ENCODE measurements at places on chromosomes 13 and 19.

DNA sequence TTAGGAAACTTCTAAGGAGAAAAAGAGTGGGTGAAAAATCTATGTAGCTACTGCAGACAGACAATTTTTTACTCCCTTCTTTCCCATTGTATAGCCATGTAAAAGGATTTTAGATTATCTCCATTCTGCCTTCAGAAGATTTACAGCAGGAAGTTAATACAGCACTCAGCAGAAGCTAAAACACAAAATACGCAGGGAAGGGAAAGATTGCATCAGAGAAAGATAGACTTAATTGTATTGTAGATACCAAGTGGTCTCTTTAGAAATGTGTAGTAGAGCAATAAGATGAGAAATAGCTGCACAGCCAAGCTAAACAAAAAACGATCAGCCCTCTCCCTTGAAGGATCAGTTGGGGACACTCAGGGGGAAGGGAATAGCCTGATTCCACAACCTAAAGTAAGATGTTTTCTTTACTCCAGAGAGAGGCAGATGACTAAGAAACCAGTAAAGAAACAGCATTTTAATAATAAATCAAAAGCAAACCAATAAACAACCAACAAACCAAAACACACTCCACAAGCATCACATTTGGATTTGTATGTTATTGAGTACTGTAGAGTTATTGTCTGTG, 236.7 kb upstream of the SLITRK1 start:
- no peak for DNase-seq

DNA sequence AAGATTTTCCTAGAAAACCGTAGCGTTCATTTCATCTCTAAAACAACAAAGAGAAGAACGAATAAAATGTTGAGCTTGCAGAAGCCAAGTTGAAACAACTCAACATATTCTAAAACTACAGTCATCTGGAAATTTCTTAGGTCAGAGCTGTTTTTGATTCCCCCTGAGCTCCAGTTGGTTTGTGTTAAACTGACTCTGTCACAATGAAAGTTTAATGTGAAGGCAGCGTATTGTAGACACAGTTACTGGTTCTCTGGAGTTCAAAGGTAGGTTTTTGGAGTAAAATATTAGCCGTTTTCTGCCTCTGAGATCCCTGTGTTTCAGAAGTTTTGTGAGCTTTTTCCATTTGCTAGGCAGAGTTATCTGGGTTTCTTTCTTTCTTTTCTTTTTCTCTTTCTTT, 2.2 kb downstream of the ARHGEF7 start:
- DNase-seq = no peak

DNA sequence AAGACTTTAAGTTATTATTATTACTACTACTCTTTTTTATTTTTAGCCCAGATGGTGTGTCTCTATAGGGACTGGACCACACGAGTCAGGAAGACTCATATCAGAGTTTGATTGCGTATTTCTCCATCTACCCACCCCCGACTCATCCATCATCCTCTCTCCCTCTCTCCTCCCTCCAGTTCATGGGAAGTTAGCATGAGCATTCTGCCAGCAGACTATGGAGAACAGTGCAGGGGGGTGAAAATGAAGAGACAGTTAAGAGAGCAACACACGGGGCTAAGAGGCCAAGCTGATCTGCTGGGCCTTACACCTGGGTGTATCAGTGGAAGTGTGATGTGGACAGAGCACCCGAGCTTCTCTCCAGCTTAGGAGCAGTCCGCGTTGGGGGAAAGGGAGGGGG, 95.0 kb downstream of the UQCRFS1 start:
- DNase-seq = no peak

DNA sequence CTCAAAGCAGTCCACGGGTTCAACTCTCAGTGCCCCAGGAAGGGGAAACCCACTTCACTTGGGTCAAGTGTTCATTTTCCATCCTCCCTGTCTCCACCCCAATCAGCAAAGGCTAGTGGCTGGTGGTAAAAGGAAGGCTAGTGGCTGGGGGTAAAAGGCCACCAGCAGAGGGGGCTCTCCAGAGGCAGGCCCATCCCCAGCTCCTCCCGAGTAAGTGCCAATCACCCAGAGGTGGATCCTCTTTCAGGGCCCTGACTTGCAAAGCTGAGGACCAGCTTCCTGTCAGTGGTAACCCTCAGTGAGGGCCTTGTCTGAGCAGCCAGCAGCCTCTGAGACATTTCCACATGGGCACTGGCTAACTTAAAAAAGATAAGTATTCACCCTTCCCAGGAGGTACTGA, 22.0 kb upstream of the TPT1 start:
- DNase-seq = no peak

- peak; percentile 46 for DNase-seq
Measured at GRCh38 chr19:1401138-1401888, at the start of gene GAMT. TSS of gene GAMT (minus strand) at chr19:1401542. CDS start at chr19:1401476, 66 bp downstream.

DNA sequence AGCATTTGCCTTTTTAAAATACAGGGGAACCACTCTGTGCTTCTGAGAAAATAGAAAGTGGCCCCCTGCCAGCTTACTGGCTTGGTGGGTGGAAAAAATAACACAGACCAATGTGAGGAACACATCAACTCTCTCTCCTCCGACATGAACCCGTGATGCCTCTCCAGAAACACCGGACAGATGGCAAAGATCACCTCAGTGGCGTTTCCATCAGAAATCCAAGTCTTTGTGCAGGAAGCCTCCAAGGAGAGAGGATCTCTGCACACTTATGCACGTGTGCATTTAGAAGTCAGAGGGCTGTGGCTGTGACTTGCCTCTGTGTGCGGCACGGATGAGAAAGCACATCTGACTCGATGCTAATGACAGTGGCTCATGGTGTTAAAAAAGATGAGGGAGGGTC, 112.3 kb upstream of the KLF12 start:
- DNase-seq = no peak

DNA sequence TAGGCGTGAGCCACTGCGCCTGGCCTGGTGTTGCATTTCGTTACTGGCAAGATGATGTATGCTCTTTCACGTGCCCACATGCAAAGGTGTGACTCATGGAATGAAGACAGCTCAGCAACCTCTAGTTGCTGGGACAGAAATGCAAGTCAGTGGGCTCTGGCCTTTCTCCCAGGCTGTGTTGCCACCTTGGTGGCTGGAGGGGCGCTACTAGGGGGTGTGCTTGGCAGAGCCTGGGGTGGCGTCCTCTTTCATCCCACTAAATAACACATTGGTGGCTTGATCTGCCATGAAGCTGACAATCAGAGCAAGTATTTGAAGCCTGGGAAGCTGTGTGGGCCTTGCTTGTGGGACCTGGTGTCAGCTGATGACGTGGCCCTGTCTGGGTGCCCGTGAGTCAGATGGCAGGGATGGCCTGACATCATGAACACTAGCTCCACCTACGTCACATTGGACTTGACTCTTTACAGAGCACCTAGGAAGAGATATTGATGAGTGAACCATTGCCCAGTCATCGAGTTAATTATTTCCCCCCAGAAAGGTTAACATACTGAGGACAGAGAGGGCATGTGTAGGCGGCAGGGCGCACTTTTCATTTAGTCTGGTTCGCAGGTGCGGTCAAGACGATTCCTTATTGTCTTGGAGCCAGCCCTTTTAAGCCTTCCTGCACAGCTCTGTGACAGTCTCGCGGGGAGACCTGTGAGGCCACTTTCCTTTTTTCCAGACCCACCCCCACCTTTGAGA, 154.2 kb downstream of the TM9SF2 start:
- DNase-seq = no peak

- DNase-seq = no peak
Measured at GRCh38 chr13:77811981-77812380, 106.7 kb downstream of the EDNRB start.

DNA sequence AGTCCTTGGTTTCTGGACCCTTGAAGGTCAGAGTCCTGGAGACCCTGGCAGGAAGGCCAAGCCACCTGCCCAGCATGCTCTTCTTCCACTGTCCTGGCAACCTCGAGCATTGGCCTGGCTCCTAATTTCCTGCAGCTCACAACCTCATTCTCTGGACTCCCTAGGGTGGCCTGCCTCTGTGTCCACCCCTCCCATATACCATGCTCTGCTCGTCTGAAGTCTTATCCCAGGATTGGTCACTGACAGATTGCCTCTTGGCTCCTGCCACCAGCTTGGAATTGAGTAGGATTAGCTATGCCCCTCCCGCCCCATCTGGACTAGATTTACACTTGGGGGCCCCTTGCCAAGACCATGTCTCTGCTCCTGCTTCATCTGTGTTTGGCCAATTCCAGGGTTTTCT, 17.1 kb upstream of the WASF3 start:
- no peak for DNase-seq

DNA sequence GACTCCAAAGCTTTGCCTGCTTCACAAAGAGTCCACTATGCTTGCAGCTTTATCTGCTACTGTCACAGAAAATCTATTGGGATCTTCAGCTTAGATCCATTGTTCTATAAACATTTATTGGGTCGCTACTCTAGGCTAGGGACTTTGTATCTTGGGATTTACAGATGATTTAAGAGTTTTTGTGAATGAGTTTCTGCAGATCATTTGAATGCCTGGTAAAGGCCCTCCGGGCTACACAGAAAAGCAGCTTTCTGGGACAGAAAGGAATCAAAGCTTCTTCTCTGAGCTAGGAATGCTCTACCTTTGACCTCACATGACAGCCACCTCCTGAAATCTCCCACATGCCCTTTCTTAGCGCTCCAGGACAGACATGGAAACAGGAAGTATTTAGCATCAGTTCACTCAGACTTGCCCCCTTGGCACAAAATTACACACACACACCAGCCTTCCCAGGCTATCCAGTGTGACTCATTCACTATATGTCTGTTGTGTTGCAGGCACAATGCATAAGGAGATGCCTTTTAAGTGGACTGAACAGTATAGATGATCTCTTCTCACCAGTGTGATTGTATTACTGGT, 492.4 kb downstream of the DACH1 start:
- no peak for DNase-seq

- peak; percentile 11 for DNase-seq
Measured at GRCh38 chr19:5057860-5058259, 88.9 kb downstream of the KDM4B start.

DNA sequence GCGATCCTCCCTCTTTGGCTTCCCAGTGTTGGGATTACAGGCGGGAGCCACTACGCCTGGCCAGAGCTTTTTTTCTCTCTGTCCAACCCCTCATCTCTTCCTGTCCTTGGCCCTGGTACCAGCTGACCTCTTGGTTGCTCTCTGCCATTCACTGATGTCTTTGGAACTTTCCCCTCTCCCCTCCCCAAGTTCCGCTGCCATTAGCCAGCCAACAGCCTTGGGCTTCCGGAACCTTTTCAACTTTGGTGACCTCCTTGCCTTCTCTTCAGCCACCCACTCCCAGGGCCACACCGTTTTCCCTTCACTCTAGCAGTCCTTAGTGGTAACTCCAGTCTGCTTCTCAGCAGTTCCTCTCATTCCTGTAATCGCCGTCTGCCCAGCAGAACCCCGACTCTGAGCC, 4.3 kb downstream of the WTIP start:
- no peak for DNase-seq

DNA sequence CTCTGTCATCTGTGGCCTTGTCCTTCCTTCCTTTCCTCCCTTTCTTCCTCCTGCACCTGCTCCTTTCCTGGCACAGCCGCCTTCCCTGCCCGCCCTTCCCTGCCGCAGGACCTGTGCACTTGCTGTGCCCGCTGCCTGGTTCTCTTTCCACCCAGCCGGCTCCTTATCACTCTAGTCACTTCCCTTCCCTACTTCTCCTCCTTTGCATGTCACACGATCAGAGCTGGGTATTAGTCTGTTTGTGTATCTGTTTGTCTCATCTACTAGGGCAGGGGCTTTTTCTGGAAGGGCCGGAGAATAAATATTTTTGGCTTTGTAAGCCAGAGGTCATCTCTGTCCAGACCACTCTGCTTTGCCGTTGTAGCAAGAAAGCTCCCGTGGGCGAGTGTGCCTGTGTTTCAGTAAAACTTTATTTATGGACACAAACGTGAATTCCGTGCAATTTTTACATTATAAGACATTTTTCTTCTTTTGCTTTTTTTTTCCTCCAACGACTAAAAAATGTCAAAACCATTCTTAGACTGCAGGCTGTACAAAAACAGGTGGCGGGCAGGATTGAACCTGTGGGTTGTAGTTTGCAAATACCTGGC, 6.1 kb downstream of the KDM4B start:
- DNase-seq = no peak

DNA sequence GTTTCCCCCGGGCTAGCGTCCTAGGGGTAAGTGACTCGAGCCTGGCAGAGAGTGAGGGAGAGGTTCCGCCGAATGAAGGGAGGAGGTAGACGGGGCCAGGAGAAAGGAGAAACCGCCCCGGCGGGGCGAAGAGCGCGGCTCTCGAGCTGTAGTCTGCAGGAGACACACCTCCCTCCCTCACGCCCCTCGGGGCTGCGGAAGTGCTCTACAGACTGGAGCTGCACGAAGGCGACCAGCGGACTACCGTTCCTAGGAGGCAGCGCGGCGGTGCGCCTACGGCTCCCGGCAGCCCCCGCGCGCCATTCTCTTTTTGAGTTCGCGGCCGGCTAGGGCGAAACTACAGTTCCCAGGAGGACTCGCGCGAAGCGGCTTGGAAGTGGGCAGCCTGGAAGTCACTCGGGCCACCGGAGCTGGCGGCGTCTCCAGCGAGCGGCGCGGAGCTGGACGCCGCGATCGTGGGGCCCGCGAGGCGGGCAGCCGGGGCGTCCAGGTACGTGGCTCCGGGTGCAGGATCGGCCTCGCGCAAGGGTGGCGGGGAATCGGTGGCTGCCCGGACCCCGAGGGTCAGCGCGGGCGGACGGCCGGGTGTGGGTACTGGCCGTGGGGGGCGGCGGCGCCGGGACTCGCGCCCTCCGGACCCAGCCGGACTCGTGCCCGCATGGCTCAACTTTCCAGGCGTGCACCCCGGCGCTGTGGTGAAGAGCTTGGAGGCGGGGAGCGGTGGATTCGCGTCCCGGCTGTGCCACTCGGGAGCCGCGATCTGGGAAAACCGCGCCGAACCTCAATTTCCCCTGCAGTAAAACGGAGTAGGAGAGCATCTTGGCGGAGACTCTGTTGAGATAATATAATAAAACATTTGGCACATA, at the start of gene SIPA1L3:
Gene SIPA1L3 (plus strand): TSS at position 340 of the 866 bp plus-strand sequence. CDS start 174,358 bp downstream, outside the sequence.
- DNase-seq = peak; percentile 95

GRCh38 chr13:20102525-20103180, 58.2 kb downstream of the GJA3 start:
- DNase-seq = no peak

DNA sequence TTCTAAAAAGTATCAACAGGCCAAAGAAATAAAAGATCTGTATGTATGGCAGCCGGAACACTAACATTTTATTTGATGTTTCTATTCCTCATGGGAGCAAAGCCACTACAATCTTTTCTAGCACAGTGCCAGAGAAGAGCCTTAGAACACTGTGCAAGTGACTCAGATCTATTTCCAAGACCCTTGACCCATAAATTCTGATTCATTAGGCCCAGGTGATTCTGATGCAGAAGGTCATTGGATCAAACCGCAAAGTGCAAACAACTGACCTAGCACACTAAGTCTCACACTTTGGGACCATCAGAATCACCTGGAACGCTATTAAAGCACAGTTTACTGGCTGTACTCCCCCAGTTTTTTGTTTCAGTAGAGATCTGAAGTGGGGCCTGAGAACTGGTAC, 87.6 kb downstream of the MYCBP2 start:
- DNase-seq = no peak

DNA sequence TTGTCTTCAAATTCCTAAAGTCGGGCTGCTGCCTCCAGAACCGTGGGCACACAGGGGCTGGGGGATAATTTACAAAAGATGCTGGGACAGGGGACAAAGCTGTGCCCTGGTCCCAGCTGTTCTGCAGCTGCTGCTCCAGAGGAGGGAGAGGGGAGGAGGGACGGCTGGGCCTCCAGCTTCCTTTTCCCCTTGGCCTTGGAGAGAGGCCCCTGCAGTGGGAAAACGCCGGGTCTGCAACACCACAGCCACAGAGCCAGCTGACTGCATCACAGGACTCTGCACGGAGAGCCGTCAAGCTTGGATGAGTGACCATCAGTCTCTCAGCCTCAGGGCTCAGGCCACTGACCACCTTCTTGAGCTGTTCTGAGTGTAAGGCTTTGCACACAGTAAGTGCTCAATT, 6.1 kb downstream of the DOCK6 start:
- no peak for DNase-seq

GRCh38 chr13:76904507-76904906, 18.3 kb upstream of the KCTD12 start:
- DNase-seq = no peak

Data from COR-L47 (cell line).